G401 (cell line): ENCODE measurements at places on chromosomes 11 and 22. TPM values are rescaled to one million over a fixed set of nuclear protein-coding genes. Genes with fewer than 3 reads are reported as not detected.

Gene MAJIN
- total RNA-seq, result not detected in 2 replicates

Gene P2RX3
- 7.1 and 11.4 TPM in 2 replicates for total RNA-seq

Gene ISX
- total RNA-seq, result not detected in 2 replicates

Gene WEE1
- 65.9 and 90.7 TPM in 2 replicates for total RNA-seq

Gene HBG1
- not detected in 2 replicates for total RNA-seq
